ENCODE measurements at places on chromosomes 4 and X. TPM values are rescaled to one million over a fixed set of nuclear protein-coding genes. Genes with fewer than 3 reads are reported as not detected.

The PCSK1N gene
- 10.7 TPM for total RNA-seq

The MAGEB1 gene
- total RNA-seq, result not detected

The TRMT44 gene
- total RNA-seq, result 11.4 TPM

The GDPD2 gene
- not detected for total RNA-seq

The PHOX2B gene
- total RNA-seq, result not detected

The SEL1L3 gene
- 206 TPM for total RNA-seq

The GAGE1 gene
- total RNA-seq, result not detected

The FHIP1A gene
- total RNA-seq, result 0.07 TPM

The SSX5 gene
- not detected for total RNA-seq

The NDP gene
- total RNA-seq, result 17.2 TPM

The XKRX gene
- total RNA-seq, result 0.07 TPM

The IRS4 gene
- total RNA-seq, result not detected

The CYSLTR1 gene
- 5.1 TPM for total RNA-seq

The RNF150 gene
- total RNA-seq, result 3.3 TPM

The DDX60 gene
- total RNA-seq, result 17.4 TPM

The MUC7 gene
- total RNA-seq, result not detected

The CPE gene
- total RNA-seq, result 101 TPM

The GC gene
- not detected for total RNA-seq

The OSTC gene
- 174 TPM for total RNA-seq

The SCARB2 gene
- 400 TPM for total RNA-seq
